ENCODE measurements at places on chromosomes 11 and 22. TPM values are rescaled to one million over a fixed set of nuclear protein-coding genes. Genes with fewer than 3 reads are reported as not detected.

DNA sequence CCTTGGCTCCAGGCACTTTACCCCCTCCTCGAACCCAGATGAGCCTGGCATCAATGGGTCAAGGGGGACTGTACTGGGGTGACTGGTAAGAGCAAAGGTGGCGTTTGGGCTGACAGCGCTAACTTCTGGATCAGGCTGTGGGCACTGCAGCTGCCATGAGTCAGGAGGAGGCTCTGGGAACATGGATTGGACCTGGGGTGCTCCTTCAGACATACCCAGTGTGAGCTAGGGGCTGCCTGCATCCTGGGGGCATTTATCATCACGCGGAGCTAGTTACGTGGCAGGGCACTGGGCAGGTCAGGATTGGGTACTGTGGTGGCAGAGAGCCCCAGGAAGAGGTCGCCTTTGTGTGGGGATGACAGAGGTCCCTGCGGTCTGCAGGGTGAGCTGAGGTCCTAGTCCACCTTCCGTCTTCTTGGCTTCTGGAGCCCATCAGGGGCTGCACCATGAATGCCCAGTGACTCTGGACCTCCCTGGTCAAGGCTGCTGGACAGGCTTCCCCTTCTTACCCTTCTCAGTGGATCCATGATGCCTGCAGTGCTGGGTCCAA, 13.1 kb downstream of the GRIK4 start:
- no peak for DNase-seq

- DNase-seq, result no peak
These were observed 37.8 kb upstream of the SC5D start for GRCh38 chr11:121254756-121255155.

DNA sequence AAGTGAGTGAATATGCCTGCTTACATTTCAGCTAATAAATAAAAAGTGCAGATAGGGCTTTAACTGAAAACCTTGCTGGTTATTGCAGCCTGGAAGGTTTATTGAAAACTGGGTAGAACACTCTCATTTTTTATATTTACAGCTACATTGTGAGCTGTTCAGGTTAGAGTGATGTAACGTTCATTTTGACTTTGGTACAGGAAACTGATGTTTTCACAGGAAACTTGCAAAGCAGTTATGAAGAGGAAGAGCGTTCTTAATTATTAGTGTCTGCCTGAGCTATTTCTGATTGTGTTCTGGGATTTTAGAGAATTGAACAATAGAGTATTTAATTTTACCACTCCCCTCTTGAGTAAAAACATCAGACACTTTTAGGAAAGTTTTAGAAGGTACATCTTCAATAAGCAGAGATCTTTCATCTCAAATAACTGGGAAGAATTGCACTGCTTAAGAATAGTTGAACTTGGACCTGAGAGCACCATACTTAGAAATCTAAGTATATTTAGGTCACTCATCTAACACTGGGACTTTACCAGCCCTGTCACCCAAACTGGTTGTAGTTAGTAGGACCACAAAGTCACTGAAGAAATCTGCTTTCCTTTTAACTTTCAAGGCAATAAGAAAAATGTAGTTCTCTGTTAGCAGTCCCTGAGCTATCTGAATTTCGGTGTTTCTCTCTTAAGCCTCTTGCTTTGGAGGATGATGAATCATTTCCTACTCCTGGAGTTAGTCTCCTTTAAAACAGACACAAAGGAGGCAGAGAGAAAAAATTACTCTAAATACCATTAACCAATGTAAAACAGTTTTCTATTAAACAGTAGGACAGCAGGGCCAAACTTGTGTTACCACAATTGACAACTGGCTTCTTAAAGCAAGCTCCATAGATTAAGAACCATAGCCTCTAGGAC, 128.6 kb upstream of the DDI1 start:
- DNase-seq, result no peak

DNA sequence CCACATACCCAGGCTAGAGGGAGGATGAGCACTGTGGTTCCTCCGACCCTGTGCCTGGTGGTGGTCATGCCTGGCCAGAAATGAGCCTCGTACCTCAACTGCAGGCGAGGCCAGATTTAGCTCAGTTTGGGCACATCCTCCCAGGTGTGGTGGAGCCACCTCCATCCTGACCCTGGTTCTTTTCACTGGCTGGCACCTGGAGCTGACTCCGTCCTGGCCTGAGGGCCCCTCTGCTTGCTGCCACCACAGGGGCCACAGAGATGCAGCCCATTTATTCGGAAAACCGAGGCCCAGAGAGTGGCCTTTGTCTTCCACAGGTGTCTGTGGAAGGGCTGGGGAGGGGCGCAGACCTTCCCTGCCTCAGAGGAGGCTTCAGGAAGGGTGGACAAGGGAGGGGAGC, 9.0 kb upstream of the ARFGAP3 start:
- no peak for DNase-seq

DNA sequence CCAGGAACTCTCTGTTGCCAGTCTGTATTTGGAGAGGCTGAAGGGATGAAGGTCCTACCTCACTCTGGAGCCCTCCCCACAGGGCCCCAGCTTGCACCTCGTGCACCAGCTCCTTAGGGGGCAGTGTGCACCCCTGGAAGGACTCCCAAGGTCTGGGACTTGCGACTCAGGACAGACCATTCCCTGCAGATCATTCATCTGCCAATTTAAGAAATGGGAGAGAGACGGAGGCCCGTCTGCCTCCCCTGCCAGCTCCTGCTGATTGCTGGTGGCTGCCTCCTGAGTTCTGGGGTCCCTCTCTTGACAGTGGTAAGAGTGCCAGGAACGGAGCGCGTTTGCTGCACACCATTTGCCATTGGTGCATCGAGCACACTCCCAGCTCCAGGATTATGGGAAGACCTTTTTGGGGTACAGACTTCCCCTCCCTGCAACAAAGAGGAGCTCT, 27.4 kb upstream of the MALAT1 start:
- no peak for DNase-seq

GRCh38 chr22:28741200-28741784, 328 bp downstream of the CHEK2 start:
- no peak for DNase-seq

- no peak for DNase-seq
These were observed 128.8 kb downstream of the SGSM3 start for GRCh38 chr22:40499209-40499623.

DNA sequence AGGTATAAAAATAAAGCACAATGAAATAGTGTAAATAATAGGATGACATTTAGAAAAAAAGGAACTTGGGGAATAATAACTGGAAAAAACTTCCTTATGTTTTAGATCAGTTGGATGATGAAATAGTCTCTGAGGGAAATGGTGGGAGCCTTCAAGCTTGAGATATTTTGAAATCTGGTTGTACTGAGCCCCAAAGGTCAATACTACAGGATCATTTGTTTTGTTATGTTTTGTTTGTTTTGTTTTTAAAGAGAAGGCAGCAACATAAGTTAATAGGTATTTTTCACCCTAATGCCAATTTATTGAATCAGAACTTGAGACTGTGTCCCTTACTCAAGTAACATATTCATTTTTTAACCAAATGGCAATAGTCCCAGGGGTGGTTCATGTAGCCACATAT, 393.1 kb downstream of the ETS1 start:
- no peak for DNase-seq

GRCh38 chr11:30254307-30255298, 23.8 kb downstream of the FSHB start:
- DNase-seq, result no peak

DNA sequence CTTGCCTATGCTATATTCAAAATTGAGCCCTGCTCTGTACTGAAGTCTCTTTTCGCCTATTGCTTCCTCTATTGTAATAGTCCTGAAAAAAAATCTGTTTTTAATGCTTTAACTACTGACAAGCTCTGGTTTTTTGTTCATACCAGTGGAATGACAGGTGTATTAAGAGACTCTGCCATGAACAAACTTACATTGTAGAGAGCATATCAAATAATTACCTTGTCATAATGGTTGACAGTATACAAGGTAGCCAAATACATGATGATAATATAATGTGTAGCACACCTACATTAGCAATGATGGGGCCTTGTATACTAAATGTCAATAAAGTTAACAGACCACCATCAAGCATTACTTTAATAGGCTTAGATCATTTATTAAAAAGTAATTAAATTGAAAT, 175.0 kb downstream of the DYNC2H1 start:
- no peak for DNase-seq

DNA sequence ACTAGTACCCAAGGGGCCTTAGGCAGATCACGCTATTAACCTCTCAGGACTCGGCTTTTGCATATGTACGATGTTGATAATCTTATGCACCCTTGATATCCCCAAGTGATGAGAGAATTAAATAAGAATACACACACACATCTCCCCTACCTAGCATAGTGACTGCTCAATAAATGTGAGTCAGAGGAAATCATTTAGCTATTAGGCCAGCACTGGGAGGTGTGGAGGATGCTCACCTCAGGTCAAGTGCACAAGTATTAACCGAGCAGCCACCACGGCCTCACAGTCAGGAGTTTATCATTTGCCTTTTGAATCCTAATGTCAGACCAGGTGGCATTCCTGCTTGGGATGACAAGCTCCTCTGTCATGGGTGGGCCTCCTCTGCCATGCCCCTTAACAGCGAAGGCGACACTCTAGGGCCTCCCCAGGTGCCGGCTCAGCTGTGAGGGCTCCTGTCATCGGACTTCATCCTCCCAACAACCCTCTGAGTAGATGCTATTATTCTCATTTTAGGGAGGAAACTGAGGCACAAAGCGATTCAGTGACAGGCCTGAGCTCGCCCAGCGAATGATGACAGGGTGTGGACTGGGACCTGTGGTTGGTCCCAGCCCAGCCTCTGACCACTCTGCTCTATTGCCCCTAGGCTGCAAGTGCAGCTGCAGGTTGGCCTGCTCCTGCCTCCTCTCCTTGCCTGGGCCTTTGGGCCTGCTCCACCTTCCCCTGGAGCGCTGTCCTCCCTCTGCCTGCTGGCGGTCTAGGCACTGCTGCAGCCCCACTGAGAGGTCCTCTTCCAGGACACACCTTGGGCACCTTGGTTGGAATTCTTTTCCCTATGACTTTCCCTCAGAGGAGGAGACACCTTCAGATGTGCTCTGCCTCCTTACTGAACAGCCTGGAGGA, 5.0 kb upstream of the SOX10 start:
- no peak for DNase-seq

Gene PLXNB2
- polyA plus RNA-seq, result 204 TPM

Gene SEZ6L
- polyA plus RNA-seq, result 0.17 TPM

Gene CRYBB2
- polyA plus RNA-seq, result 0.79 TPM

Gene DDI1
- polyA plus RNA-seq, result not detected

Gene TMEM45B
- polyA plus RNA-seq, result 23.2 TPM

Gene TEX54
- 0.43 TPM for polyA plus RNA-seq

Gene ZNF214
- 13.7 TPM for polyA plus RNA-seq
